ENCODE measurements at places on chromosomes 3 and 15.
A peak's percentile ranks its signal among the peaks of the same experiment; 100 is the strongest.

DNA sequence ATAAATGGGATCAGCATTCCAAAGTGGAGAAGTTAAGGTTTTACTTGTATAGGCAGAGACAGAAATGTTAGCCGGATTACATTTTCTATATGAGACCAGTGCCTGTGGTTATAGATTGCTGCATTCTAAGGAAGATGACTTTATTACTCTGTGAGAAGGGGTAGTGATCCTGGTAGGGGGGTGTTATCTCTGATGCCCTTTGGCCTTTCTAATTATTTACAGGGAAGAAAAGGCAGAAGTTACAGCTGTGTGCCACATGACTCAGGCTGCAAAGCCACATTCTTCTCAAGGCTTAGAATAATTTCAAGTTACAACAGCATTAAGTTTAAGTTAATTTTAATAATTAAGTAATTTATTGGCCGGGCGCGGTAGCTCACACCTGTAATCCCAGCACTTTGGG lies 2.2 kb upstream of the TMC3 start:
- no peak for DNase-seq
- no peaks in the 10 kb centered on the region for H3K27me3 ChIP-seq
- H3K4me3 ChIP-seq, result no peak overlapping the region
- H3K36me3 ChIP-seq, result no peaks in the 10 kb centered on the region

DNA sequence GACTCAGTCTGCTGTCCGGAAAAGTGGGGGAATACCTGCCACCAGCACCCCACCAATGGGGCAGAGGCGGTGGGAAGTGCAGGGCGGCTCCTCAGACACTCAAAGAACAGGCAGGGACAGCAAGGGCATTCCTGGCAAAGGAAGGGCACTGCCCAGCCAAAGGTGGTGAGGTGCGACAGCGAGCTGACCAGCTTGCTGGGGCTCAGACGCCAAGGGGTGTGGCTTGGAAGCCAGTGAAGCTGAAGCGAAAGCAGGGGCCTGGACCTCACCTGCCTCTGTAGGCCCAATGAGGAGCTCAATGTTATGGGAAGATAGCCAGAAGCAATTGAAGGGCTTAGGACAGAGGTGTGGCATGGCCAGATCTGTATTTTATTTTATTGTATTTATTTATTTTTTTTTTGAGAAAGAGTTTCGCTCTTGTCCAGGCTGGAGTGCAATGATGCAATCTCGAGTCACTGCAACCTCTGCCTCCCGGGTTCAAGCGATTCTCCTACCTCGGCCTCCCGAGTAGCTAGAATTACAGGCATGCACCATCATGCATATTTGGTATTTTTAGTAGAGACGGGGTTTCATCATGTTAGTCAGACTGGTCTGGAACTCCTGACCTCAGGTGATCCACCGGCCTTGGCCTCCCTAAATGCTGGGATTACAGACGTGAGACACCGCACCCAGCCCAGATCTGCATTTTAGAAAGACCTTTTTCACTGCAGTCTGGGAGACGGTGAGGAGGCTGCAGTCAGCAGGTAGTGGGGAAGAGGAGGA lies 4.4 kb upstream of the LMAN1L start:
- no peaks in the 10 kb centered on the region for H3K27me3 ChIP-seq
- H3K4me3 ChIP-seq, result no peak overlapping the region
- peaks cover 4% of the 10 kb centered on the region for H3K4me1 ChIP-seq
- H3K36me3 ChIP-seq, result peaks cover 16% of the 10 kb centered on the region
- no peak overlapping the region for H3K27ac ChIP-seq
- no peak for DNase-seq

DNA sequence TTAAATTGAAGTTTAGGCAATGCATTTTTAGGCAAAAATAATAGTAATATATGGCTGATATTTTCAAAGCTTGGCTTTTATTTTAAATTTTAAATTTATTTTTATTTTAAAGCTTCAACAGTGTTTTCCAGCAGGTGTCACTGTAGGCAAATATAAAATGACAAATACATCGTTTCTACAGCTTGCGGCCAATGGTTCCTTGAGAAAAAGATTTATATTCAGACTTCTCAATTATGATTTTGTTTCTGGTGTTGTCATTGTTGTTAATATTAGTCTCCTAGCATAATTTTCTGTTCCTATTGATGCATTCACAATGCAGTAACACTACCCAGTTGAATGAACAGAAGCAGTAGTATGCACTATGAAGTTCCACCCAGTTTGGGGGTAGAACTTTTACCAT lies 220.7 kb upstream of the DNAJC19 start:
- H3K27ac ChIP-seq, result no peak overlapping the region
- no peaks in the 10 kb centered on the region for H3K36me3 ChIP-seq
- no peaks in the 10 kb centered on the region for H3K4me1 ChIP-seq
- H3K4me3 ChIP-seq, result no peak overlapping the region

- H3K27ac ChIP-seq, result no peak overlapping the region
- H3K27me3 ChIP-seq, result no peaks in the 10 kb centered on the region
- H3K4me1 ChIP-seq, result no peaks in the 10 kb centered on the region
- no peak for DNase-seq
Observed at GRCh38 chr3:133525435-133525834, 48.1 kb upstream of the CDV3 start.

- no peak overlapping the region for H3K4me3 ChIP-seq
- no peaks in the 10 kb centered on the region for H3K27me3 ChIP-seq
- peaks cover 3% of the 10 kb centered on the region for H3K4me1 ChIP-seq
- DNase-seq, result no peak
- no peaks in the 10 kb centered on the region for H3K36me3 ChIP-seq
Observed at GRCh38 chr3:188353426-188353825, 199.5 kb downstream of the LPP start.

DNA sequence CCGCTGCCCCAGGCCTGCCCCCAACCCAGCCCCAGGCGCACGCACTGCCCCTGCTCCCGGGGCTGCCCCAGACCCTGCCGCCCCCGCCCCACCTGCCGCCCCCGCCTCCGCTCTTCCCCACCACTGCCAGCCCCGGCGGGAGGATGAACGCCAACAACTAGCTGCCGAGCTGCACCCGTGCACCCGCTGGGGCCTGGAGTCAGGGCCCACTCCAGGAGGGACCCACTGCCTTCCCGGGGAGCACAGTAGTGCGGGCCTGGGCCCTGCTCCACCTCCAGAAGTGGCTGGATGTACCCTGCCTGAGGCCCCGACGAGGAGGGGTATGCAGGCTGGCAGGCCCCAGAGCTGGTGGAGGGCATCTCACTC lies 10.9 kb downstream of the ZBTB47 start:
- no peak for DNase-seq
- H3K27me3 ChIP-seq, result no peaks in the 10 kb centered on the region
- peaks cover 4% of the 10 kb centered on the region for H3K36me3 ChIP-seq
- H3K4me1 ChIP-seq, result peaks cover 16% of the 10 kb centered on the region
- no peak overlapping the region for H3K4me3 ChIP-seq
- H3K27ac ChIP-seq, result no peak overlapping the region

- H3K27ac ChIP-seq, result no peak overlapping the region
- H3K4me3 ChIP-seq, result no peak overlapping the region
- no peak for DNase-seq
- H3K4me1 ChIP-seq, result no peaks in the 10 kb centered on the region
- no peaks in the 10 kb centered on the region for H3K36me3 ChIP-seq
- H3K27me3 ChIP-seq, result no peaks in the 10 kb centered on the region
Observed at GRCh38 chr3:57298041-57298440, 5.6 kb upstream of the ASB14 start.

- H3K27ac ChIP-seq, result no peak overlapping the region
- no peak for DNase-seq
- no peaks in the 10 kb centered on the region for H3K4me1 ChIP-seq
- no peak overlapping the region for H3K4me3 ChIP-seq
Observed at GRCh38 chr3:111269777-111270176, 198.2 kb downstream of the NECTIN3 start.

DNA sequence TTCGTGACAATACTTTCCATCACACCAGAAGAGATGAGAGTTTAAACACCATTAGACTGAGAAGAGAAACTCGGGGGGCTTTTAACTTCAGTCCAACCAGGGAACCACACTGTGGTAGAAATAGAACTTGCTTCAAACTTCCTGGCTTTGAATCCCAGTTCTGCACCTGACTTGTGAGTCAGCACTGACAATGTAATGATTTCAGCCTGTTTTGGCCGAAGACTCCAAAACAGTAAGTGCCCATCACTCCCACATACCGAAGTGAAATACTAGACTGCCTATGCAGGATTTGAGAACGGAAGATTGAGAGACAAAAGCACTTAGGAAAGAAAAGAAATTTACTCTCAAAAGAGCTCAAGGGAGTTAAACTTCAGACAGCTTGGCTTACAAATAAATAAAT lies 27.0 kb downstream of the C2CD4B start:
- peaks cover 2% of the 10 kb centered on the region for H3K27me3 ChIP-seq
- H3K4me3 ChIP-seq, result no peak overlapping the region
- H3K36me3 ChIP-seq, result no peaks in the 10 kb centered on the region
- H3K27ac ChIP-seq, result no peak overlapping the region

GRCh38 chr3:121405631-121406030 lies 140.2 kb downstream of the POLQ start:
- H3K4me3 ChIP-seq, result no peak overlapping the region
- H3K36me3 ChIP-seq, result no peaks in the 10 kb centered on the region
- H3K27ac ChIP-seq, result no peak overlapping the region
- no peak for DNase-seq
- no peaks in the 10 kb centered on the region for H3K27me3 ChIP-seq

DNA sequence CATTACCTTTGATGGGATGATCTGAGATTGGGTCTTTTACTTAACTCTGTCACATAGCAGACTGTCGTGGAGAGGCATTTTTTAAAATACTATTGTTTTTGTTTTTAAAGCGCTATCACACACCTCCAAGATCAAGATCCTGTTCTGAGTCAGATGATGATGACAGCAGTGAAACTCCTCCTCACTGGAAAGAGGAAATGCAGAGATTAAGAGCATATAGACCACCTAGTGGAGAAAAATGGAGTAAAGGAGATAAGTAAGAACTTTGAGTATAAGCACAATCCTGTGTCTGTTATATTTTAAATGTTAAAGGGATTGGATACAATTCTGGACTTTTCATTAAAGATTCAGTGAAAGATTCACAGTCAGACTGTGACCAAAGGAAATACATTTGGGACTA lies 18.4 kb upstream of the ZBTB47 start:
- H3K36me3 ChIP-seq, result peaks cover 99% of the 10 kb centered on the region
- no peak for DNase-seq
- no peak overlapping the region for H3K4me3 ChIP-seq
- H3K4me1 ChIP-seq, result peaks cover 2% of the 10 kb centered on the region
- H3K27ac ChIP-seq, result no peak overlapping the region

DNA sequence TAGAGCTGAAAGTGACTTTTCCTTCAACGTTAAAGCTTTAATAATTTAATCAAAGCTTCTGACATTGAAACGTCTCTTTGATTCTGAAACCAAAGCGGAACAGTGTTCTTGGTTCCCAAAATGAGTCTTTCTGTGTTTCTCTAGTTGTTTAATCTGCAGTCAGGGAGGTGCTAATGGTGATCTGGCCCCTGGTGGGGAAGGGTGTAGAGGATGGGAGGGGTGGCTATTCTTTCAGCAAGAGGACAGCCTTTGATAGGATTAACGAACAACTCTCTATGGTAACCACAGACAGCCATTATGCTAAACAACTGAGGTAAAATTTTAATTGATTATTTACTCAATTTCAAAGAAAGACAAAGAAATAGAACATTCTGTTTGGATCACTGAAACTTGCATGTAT lies 79.9 kb upstream of the CADPS start:
- peaks cover 10% of the 10 kb centered on the region for H3K4me1 ChIP-seq
- no peaks in the 10 kb centered on the region for H3K27me3 ChIP-seq
- H3K27ac ChIP-seq, result no peak overlapping the region
- peak; percentile 18 for DNase-seq
- H3K36me3 ChIP-seq, result no peaks in the 10 kb centered on the region
- no peak overlapping the region for H3K4me3 ChIP-seq

GRCh38 chr3:23017801-23018200 lies 185.3 kb upstream of the UBE2E2 start:
- H3K27ac ChIP-seq, result no peak overlapping the region
- H3K27me3 ChIP-seq, result no peaks in the 10 kb centered on the region
- H3K36me3 ChIP-seq, result no peaks in the 10 kb centered on the region
- DNase-seq, result no peak
- no peak overlapping the region for H3K4me3 ChIP-seq

- no peak overlapping the region for H3K27ac ChIP-seq
- peaks cover 33% of the 10 kb centered on the region for H3K4me1 ChIP-seq
- no peak for DNase-seq
Observed at GRCh38 chr3:154148541-154148940, 27.4 kb downstream of the ARHGEF26 start.

GRCh38 chr3:49278548-49278947 lies 1.5 kb upstream of the C3orf62 start:
- H3K27me3 ChIP-seq, result no peaks in the 10 kb centered on the region
- H3K4me3 ChIP-seq, result no peak overlapping the region
- H3K27ac ChIP-seq, result no peak overlapping the region
- DNase-seq, result no peak

DNA sequence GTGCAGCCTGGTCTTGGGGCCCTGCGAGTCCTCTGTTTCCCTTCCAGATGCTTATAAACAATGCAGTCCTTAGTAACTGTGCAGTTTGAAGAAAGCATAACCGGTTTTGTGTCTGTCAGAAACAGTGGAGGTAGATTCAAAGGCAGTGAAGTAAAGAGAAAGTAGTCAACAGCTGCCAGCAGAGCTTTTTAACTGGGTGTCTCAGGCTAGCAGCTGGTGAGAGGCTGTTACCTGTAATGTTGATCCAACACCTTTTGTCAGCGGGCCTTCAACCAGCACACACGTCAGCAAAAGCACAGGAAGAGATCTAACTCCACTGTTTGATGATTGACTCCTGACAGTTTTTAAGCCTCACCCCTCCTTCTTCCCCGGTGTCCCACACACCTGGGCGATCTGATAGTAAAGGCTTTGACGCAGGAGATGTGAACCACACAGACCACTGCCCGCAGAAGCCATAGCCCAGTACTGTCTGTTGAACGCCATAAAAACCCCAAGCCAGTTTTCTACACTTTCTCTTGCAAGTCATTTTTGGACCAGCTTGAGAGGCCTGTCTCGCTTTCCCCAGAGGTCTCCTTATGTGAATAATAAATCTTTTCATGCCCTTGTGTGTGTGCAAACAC lies 178.0 kb downstream of the FMN1 start:
- peaks cover 12% of the 10 kb centered on the region for H3K4me1 ChIP-seq
- no peaks in the 10 kb centered on the region for H3K27me3 ChIP-seq
- H3K27ac ChIP-seq, result no peak overlapping the region

GRCh38 chr3:18080198-18080689 lies 337.8 kb upstream of the TBC1D5 start:
- DNase-seq, result no peak
- no peak overlapping the region for H3K27ac ChIP-seq
- no peaks in the 10 kb centered on the region for H3K27me3 ChIP-seq
- H3K36me3 ChIP-seq, result no peaks in the 10 kb centered on the region

DNA sequence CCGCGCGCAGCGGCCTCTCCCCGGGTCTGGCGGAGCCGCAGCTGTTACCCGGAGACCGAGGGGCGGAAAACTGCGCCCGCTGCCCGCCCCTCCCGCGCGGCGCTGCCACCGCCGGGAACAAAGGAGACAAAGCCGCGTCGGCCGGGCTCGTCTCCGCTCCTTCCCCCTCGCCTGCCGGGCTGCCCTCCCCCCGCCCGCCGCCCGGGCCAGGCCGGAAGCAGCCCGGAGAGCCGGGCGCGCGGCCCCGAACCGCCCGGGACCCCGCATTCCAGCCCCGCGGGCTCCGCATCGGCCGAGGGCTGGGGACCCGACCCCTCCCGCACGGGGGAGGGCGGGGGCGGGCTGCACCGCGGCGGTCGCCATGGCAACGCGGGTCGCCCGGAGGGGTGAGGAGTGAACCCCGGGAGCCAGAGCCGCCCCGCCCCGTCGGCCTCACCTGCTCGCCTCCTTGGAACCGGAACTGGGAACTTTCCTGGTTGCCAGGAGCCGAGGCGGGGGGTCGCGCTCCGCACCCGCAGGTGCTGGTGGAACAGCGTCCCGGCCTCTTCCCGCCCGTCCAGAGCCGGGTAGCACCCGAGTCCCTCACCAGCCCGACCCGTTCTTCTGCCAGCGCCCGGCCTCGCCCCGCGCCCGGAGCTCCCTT lies 448 bp downstream of the PLXNB1 start:
- no peaks in the 10 kb centered on the region for H3K27me3 ChIP-seq
- peaks cover 15% of the 10 kb centered on the region for H3K36me3 ChIP-seq
- peaks cover 23% of the 10 kb centered on the region for H3K4me1 ChIP-seq
- H3K27ac ChIP-seq, result peak overlapping the region; percentile 92

Measured in neuronal stem cell (in vitro differentiated cells).